ENCODE measurements at places on chromosomes 12 and 14.

DNA sequence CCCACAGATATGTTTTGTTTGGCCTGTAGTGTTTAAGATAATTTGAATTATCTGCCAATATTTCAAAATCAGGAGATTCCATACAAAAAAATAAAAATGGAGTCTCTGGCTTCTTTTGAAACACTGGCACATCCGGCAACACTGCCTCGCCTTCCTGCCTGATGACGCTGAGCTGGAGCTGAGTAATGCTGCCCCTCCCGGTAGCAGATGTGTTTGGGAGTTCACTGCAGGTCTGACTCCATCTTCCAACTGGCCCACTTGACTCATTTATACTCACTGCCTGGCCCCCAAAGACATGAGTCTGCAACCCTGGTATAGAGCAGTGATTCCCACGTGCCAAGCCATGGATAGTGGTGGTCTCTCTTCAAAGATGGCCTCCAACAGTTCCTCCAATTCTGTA is 7.4 kb downstream of the CIT start:
- DNase-seq: no peak

- no peak for DNase-seq
These were observed 17.9 kb upstream of the AQP2 start for GRCh38 chr12:49932533-49933130.

DNA sequence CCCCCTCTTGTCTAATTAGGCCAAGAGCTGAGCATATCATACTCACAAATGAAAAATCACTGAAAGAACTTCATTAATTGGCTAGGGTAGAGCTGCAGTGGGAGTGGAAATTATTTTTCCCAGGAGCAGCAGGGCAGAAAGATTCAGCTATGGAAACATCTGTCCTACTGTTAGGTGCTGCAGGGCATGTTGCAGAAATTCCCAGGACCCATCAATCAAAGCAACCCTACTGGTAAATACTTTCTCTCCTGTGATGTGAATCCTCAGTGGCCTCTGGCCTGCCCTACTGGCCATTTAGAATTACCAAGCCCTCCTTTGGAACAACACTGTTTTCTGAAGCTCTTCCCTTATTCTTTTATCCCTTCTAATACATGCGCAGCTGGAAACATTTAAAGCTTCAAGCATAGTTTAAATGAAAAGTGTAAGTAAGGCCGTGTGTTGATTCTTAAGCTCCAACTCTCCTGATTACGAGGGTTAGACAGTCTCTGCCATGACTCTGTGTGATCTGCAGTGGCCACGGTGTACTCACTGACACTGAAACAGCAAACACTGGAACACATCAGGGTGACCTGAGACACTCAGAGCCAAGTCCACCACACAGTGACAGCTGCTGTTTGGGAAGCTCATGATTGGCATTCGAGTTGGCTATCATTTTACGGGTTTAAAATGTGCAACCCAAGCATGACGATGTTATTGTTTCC is 62.6 kb upstream of the TMCC3 start:
- no peak for DNase-seq

DNA sequence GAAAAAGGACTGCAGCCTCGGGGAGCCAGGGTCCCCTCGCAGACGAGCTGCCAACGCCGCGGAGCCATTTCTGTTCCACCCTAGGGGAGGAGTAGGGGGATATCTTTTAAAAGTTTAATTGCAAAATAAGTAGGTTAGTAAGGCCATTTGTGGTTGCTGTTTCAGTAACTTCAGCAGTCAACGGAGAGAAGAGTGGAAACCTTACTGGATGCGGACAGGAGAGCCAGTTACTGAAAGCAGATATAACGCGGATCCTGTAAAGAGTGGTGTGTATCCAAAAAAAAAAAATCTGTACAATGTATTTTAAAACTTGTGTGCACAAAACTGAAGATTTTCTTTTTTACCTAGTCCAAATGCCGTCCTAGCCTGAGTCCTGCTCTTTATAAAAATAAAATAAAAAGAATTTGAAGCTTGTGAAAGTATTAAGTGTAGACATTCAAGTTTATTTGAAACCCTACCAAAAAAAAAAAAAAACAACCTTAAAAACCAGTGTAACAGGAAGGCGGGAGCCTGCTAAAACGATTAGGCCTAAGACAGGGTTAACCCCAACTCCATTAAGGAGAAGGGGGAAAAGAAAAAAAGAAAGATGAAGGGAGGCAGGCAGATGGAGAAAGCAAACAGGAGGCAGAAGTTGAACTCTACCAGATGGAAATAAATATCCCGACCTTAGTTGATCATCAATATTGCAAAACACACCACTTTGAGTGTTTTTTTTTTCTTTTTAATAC is 1.0 kb upstream of the BTG1 start:
- no peak for DNase-seq

GRCh38 chr14:104546591-104547309 is 32.8 kb upstream of the C14orf180 start:
- DNase-seq: no peak

GRCh38 chr14:103568952-103569351 is 6.2 kb downstream of the COA8 start:
- DNase-seq: no peak

DNA sequence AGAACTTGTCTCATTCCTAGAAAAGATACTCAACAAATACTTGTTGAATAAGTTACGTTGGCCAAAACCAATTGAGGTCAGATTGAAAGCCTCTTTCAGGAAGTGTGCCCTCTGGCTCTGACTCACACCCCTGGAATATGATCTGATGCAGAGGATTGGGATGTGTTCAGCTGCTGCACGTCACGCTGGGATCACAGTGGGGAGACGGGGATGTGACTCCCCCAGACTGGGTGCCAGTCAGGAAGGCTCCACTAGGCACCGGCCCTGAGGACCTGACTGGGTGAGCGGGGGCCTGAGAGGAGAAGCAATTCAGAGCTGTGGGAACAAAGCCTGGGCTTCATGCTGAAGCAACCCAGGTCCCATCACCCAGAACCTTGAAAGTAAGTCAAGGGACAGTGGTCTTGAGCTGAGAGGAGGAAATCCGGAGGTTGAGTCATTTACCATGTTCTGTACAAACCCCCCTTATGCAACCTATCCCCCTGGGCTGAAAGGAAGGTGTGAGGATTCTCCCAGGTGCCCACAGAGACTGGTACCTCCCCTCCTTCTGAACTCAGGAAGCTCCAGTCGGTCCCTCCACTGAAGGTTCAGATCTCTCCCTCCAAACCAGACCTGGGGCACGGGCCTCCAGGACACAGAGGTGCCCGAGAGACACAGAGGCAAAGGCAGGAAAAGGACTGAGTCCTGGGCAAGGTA is 3.9 kb downstream of the CEBPE start:
- DNase-seq: no peak

GRCh38 chr14:72941286-72941985 is 15.2 kb downstream of the DCAF4 start:
- DNase-seq: no peak

DNA sequence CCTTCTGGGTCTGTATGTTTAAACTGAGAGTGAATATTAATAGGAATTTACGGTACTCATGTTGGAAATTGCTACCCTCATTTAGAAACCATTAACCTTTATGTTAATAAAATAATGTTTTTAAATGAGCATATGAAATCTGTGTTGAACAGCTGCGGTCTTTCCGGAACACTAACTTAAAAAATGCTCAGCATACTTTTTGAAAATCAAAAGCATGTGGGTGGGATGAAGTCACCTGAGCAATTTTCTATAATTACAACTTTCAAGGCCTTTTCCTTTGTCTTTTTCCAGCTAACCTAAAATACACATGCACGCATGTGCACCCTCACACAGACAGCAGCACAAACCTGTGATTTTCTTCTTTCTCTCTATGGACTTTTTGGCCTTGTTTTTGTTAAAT is 39.8 kb downstream of the BORCS5 start:
- no peak for DNase-seq

GRCh38 chr14:70887207-70887681 is 20.0 kb upstream of the PCNX1 start:
- DNase-seq: no peak

GRCh38 chr14:94239406-94239805 is 53.7 kb downstream of the SERPINA10 start:
- no peak for DNase-seq

- no peak for DNase-seq
These were observed 218.1 kb downstream of the APAF1 start for GRCh38 chr12:98863167-98863566.

DNA sequence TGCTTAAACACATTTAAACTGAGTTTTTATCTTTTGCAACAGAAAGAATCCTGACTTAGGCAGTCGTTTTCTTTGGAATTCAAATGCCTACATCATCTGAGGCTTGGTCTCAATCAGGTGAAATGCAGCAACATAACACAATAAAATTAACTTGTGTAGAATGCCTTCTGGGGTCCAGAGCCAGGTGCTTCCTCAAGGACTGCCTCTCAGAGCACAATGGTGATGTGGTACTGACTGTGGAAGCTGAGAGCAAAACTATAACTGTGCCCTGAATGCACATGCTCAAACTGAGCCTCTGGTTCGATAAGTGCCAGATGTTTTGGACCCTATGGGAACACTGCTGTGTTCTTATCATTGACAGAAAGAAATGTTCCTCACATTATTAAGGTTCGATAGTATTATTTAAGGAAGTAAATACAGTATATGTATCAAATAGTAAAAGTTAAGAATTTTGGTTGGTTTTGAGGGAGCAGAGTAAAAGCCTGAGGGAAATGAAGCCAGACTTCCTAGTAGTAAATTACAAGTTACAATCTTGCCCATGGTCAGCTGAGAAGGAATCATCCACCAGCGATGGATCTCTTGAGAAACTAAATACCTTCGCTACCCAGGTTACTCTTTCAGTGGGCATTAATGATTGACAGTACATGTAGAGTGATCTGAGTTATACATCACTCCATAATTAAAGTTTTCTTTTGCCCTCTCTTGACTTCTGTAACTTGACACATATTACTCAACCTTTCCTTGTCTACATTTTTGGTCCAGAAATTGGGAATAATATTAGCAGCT is 122.9 kb upstream of the ATP2B1 start:
- DNase-seq: no peak

DNA sequence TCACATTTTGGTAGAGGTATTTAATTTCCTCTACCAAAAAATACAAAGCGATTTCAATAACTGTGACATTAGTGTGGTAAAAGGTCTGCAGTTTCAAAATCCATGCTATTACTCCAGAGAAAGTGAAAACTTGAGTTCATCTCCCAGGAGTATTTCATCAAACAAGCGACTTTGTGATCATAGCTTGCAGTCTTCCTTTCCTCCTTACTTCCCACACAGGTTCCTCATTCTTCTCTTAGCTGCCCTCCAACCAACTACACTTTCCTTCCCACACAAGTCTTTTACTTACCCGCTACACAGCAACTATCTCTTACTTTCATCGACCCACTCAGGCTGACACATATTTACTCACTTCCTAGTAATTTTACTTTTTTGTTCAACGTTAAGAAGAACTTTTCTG is 413.4 kb upstream of the USP15 start:
- no peak for DNase-seq

- DNase-seq: no peak
These were observed 109.7 kb upstream of the PRMT8 start for GRCh38 chr12:3381059-3382047.

- no peak for DNase-seq
These were observed 9.3 kb downstream of the TESPA1 start for GRCh38 chr12:54975272-54975671.

All from activated CD4-positive, alpha-beta T cell treated with anti-CD3 and anti-CD28 coated beads, Interleukin-2, amount 50 U/mL, for 48 hours (primary cell).